ENCODE measurements at places on chromosomes 7 and 10.

DNA sequence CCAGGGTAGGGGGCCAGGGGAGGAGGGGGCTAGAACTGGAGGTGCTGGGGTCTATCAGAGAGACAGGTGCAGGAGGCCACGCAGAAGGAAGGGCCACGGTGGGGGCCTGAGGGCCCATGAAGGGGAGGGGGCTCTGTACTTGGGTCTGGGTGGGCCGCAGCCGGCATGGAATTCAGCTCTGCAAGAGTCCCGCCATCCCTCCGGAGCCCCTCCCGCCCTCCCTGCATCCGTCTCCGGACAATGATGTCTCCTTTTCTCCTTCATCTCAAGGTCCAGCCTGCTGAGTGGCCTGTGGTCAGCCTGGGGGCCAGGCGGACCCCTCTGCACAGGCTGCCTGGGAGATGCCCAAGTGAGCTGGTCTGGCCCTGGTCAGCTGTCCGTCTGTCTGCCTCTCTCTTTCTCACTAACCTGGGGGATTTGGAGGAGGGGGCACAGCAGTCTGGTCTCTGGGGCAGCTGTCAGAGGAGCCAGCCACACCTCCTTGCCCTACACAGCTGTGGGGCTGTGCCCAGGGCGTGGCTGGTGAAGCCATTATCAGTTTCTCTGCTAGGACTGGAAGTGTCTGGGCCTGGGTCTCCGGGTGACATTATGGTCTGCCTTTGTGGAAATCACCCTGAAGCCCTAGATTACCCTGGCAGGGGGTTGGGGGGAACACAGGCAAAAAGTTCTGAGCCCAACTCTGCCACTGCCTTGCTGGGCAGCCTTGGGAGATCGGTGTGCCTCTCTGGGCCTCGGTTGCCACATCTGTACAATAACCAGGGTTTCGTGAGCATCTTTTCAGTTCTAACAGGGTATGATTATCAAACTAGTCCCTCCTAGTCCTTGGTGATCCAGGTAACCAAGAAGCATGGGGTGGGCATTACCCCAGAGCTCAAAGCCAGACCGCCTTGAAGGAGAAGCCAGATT lies 19.0 kb upstream of the HSPB1 start:
- DNase-seq = no peak

DNA sequence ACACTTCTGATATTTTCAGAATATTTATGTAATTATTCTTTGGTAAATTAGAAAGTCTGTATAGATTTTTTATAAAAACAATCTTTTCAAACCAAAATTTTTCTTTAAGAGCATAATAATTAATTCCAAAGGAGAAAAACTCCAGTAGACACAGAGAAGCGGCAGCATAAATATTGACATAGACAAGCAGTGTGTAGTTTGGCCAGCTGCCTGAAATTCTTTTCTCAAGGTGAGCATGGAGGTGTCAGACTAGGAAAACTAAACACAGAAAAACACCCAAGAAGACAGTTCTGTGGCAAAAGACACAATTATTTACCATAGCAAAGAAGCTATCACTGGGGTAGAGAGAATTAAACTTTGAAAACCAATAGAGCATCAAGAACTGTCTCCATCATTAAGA lies 82.4 kb downstream of the KLF6 start:
- DNase-seq = no peak

- no peak for DNase-seq
Measured at GRCh38 chr10:7130191-7130911, 280.5 kb downstream of the SFMBT2 start.

DNA sequence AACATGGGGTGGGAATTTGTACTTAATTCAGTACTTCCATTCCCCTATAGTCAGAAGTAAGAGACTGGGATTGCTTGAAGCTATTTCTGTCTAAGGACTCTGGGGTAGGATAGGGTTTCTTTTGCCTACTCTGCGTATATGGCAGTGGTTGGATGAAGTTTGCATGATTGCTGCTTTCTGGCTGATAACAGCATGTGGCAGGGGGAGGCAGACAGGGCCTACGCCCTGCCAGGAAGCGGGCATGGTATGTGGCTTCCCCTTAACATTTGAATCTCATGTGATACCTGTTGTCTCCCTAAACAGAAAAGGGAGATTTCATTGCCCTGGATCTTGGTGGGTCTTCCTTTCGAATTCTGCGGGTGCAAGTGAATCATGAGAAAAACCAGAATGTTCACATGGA lies 57.1 kb downstream of the TACR2 start:
- no peak for DNase-seq

- no peak for DNase-seq
Measured at GRCh38 chr10:93245779-93246178, 172.1 kb downstream of the CYP26A1 start.

DNA sequence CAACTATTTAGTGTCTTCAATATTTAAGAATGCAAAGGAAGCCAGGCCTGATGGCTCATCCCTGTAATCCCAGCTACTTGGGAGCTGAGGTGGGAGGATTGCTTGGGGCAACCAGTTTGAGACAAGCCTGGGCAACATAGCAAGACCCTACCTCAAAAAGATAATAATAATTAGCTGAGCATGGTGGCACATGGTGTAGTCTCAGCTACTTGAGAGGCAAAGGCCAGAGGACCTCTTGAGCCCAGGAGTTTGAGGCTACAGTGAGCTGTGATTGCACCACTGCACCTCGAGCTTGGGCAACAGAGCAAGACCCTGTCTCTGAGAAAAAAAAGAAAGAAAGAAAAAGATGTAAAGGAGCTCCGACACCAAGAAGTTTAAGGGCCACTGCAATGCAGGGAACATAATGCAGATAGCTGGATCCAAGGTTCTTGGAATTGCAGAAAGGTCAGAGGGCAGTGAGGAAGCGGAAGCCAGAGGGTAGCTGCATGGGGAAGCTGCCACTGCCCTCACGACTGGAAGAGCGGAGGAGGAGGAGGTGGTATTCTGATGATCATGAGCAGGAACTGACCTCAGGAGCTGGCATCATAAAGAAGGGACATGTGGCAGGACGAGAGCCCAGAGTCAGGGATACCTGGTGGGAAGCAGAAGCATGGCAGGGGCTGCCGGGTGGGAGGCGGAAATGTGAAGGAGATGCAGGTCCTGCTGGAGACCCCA lies 60.2 kb upstream of the PODXL start:
- no peak for DNase-seq

- no peak for DNase-seq
Measured at GRCh38 chr7:138354066-138354465, 106.0 kb upstream of the TRIM24 start.

DNA sequence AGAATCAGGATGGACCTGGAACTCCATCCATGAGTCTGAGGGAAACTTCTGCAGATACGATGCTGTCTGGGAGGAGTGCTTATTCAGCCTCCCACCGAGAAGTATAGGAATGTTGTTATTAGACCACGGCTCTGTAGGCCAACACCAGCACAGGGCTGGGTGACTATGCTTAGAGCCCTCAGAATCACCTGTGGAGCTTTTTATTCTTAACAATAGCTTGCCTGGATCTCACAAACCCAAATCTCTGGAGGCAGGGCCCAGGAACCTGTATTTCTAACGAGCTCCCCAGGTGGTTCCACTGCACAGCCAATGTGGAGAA lies 55.6 kb upstream of the ARID5B start:
- no peak for DNase-seq

- DNase-seq = no peak
Measured at GRCh38 chr7:54967377-54967776, 51.4 kb upstream of the EGFR start.

- no peak for DNase-seq
Measured at GRCh38 chr10:131578472-131578970, 267.0 kb upstream of the TCERG1L start.

GRCh38 chr10:70634011-70634410 lies 31.5 kb upstream of the PRF1 start:
- no peak for DNase-seq

GRCh38 chr10:79417266-79417665 lies 28.2 kb downstream of the ZCCHC24 start:
- no peak for DNase-seq

GRCh38 chr7:29955075-29955792 lies 34.4 kb downstream of the SCRN1 start:
- no peak for DNase-seq

DNA sequence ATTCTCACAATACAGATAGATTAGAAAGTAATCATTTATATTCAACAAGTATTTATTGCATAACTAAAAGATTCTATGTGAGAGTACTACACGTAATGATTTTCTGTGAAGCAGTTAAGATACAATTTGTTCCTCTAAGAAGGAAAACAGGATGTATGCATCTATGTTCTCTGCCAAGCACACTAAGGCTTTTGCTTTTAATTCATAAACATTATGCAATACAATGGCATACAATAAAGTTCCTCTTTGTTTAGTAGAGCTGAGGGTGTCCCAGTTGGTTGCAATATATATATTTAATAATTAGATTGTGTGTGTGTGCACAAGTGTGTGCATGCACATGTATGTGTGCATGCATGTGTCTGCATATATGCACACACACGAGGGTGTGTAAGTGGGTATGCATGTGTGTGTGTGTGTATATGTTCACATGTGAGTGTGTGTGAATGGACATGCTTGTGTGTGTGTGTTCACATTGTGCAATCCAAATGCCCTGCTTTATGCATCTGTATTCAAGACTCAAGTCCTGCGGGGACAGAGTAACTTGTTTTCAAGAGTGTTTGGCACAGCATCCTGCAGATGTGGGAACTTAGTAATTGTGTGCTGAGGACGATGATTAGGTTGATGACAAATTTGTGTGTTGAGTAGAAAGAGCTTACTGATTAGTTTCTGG lies 481.5 kb upstream of the KLF6 start:
- DNase-seq = no peak

- DNase-seq = no peak
Measured at GRCh38 chr7:51029131-51029530, 246.4 kb upstream of the GRB10 start.

DNA sequence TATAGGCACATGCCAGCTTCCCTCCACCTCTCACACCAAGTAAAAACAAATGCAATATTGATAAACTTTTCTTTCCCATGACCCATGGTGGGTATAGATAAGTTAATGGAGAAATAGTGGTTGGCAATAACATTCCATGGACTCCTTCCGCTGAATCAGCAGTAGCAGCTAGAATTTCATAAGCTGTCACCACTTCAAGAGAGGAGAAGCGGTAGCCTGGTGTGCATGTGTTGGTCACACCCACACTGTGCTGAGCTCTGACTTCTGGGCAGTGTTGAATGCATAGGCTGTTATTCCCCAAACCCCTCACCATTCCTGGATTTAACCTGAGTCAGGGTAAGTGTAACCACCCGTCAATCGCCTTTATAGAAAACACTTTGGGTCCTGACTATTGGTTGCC lies 32.5 kb upstream of the BMPER start:
- DNase-seq = no peak

DNA sequence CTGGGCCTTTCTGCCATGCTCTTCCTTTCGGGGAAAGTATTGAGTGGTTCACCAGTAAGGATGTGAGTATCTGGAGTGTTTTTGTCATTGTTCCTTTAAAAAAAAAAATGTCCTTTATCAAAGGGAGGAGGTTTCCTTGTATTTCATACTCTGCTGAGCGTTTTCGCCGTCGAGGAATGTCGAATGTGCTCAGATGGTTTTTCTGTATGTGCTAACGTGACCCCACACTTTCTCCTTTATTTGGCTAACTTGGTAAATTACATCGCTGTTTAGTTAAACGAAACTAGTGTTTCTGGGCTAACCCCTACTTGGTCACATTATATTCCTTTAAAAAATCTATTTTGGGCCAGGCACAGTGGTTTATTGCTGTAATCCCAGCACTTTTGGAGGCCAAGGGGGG lies 45.9 kb downstream of the INPP5A start:
- no peak for DNase-seq

DNA sequence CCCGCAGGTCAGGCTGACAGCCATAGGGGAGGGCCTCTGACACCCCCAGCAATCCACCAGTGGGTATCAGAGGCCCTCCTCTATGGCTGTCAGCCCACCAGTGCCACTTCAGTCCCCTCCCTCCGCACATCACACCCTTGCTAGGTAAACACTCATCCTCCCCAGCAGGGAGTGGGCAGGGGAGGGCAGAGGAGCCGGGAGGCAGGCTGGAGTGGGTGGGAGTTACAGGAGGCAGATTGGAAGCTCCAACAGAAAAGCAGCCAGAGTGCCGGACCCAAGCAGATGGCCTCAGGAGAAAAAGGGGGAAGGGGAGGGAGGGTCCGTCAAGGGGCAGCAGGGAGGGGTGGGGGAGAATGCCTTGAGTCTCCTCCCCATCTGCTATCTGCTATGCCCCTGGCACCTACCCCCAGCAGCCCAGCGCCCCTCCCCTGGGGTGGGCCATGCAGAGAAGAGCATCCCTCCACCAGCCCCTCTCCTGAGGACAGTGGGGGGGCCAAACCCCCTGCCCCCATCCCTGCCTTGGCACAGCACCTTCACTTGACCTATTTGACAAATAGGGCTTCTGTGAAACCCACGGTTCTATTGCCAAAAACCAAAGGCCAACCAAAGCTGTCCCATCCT lies 2.4 kb downstream of the RASGEF1A start:
- no peak for DNase-seq

DNA sequence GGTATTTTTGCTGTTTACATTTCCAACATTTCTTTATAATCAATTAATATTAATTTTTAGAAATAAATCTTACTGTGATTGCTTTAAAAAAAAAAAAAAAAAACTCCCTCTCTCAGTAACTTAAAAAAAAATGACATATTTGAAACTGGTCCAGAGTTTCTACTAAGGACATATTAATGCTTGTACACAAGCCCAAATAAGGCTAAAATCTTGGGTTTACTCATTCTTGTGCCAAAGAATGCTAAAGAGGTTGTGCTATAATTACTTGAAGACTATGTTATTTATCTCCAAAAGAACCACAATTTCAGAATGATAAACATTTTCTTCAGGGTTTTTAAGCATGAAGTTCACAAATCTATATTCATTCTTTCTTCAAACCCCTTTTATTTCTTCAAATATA lies 39.4 kb upstream of the PHF14 start:
- DNase-seq = peak; percentile 48

DNA sequence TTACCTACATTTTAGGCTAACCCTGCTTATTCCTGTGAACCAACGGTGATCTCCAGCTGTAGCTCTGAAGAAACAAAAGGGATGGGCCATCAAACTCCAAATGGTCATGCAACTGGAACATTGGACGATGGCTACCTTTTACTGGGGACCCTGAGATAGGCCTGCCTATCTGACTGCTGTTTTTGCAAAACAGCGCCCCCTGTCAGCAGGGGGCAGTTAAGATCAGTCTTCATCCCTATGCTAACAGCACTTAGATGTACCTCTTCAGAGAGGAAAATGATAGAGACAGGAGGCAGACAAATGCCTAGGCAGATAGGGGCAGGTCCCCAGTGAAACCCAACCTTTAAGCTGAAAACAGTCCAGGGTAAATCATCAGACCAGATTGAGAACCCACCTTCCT lies 1085.4 kb upstream of the SORCS1 start:
- DNase-seq = no peak

DNA sequence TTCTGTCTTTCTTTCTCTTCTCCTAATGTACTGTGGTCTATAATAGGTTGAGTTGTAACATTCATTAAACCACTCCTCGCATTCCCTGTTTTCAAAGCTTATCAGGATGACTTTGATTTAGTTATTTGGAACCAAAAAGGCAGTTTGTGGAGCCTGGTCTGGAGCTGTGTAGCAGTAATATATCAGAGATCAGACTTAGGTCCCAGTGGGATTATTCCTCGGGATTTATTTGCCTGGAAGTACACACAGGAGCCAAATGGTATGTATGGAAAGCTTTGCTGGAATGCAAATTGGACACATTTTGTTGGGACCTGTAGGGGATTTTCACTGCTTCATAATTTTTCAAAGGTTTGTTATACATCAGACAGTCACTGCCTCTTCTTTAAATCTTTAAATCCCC lies 40.9 kb downstream of the GBF1 start:
- no peak for DNase-seq

- DNase-seq = no peak
Measured at GRCh38 chr7:20539201-20539600, 76.3 kb upstream of the ABCB5 start.

- DNase-seq = no peak
Measured at GRCh38 chr10:22459496-22459895, 114.2 kb downstream of the SPAG6 start.

Data from GM04503 (cell line).